ENCODE measurements at places on chromosomes 16 and 17. TPM values are rescaled to one million over a fixed set of nuclear protein-coding genes. Genes with fewer than 3 reads are reported as not detected.

DNA sequence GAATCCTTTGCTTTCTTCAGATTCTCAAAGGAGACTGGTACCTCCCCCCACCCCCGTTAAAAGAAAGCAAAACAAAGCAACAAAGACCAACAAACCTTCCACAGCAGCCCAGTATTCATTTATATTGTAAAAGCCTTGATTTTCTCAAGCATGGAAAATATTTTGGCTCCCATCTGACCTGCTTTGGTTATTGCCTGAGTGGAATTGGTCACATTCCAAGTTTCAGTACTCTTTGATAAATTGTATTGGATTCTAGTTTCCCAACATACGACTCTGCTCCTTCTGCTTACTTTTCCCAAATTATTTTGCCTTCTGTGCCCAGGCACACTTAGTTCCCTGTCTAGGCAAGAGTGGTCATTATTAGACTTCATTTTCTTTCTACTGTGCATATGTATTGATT lies 1.3 kb downstream of the ABCC11 start:
- H3K4me1 ChIP-seq, result peaks cover 10% of the 10 kb centered on the region
- no peak overlapping the region for H3K4me3 ChIP-seq
- no peak overlapping the region for H3K27ac ChIP-seq

- H3K4me3 ChIP-seq, result no peak overlapping the region
- H3K36me3 ChIP-seq, result peaks cover 7% of the 10 kb centered on the region
- no peak for DNase-seq
- H3K27me3 ChIP-seq, result no peaks in the 10 kb centered on the region
- H3K27ac ChIP-seq, result no peak overlapping the region
Observed at GRCh38 chr16:47309581-47310312, 151.1 kb downstream of the ITFG1 start.

DNA sequence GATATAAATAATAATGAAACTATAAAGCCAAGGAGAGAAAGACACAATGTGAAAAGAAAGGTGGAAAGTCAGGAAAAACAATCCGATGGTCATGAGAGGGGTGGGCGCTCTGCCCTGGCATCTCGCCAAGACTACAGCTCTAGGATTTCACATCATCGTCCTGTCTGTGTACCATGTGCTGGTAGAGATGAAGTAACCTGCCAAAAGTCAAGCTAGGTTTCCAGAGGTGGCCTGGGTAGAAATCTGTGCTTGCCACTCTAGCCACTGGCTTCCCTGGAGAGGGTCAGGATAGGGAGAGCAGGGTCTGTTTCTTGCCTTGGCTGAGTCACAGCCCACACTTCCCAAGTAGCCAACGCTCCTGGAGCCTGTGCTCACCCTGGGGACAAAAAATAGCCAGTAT lies 31.0 kb upstream of the TRAP1 start:
- H3K27me3 ChIP-seq, result no peaks in the 10 kb centered on the region
- H3K4me1 ChIP-seq, result no peaks in the 10 kb centered on the region
- peaks cover 79% of the 10 kb centered on the region for H3K36me3 ChIP-seq
- H3K27ac ChIP-seq, result no peak overlapping the region
- DNase-seq, result no peak
- no peak overlapping the region for H3K4me3 ChIP-seq

DNA sequence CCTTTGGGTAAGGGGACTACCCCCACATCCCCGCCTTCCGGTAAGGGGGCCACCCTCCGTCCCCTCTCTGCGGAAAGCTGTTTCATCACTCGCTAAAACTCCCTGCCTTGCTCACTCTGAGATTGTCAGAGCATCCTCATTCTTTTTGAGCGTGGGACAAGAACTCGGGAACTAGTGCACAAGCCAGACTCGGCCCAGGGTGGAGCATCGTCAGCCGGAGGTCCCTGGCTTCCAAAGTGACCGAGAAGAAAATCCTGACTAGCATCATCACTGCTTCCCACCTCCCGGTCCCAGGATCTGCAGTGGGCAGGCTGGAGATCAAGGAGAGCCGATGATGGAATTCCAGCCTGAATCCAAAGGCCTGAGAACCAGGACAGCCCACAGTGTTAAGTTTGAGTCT lies 380.3 kb downstream of the SEC14L1 start:
- no peak overlapping the region for H3K27ac ChIP-seq
- no peaks in the 10 kb centered on the region for H3K36me3 ChIP-seq
- H3K4me3 ChIP-seq, result no peak overlapping the region
- H3K4me1 ChIP-seq, result no peaks in the 10 kb centered on the region
- no peaks in the 10 kb centered on the region for H3K27me3 ChIP-seq

- H3K27ac ChIP-seq, result no peak overlapping the region
- H3K27me3 ChIP-seq, result peaks cover 5% of the 10 kb centered on the region
- DNase-seq, result no peak
- no peak overlapping the region for H3K4me3 ChIP-seq
- peaks cover 10% of the 10 kb centered on the region for H3K4me1 ChIP-seq
- H3K36me3 ChIP-seq, result peaks cover 15% of the 10 kb centered on the region
Observed at GRCh38 chr16:967077-967541, 3.7 kb downstream of the LMF1 start.

DNA sequence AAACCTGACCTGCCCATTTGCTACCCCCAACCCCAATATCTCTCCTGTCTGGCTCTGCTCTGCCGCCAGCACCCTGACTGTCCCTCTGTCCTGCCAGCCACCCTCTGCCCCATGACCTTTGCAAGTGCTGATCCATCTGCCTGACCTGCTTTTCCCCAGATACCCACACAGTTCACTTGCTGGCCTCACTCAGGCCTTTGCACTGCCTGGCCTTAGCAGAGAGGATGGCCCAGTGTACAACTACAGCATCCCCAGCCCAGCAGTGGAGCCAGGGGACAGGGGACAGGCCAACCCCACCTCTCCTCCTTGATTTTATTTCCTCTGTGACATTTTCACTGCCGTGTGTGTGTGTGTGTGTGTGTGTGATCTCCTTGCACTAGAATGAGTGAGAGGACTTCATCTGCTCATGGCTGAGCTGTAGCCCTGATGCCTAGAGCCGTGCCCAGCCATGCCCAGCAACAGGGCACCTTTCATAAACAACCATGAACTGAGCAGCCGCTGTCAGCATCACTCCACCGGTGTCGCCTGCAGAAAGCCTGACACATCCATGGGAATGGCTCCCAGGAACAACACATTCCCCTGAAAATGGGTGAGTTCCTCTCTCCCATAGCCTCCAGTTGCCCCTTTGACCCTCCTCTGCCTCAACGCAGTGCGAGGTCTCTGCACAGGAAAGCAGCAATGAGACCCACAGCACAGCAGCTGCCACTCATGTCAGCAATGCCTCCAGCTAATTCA lies 36.0 kb upstream of the RBFOX3 start:
- no peaks in the 10 kb centered on the region for H3K36me3 ChIP-seq
- no peaks in the 10 kb centered on the region for H3K27me3 ChIP-seq
- no peaks in the 10 kb centered on the region for H3K4me1 ChIP-seq
- H3K27ac ChIP-seq, result no peak overlapping the region
- no peak overlapping the region for H3K4me3 ChIP-seq

DNA sequence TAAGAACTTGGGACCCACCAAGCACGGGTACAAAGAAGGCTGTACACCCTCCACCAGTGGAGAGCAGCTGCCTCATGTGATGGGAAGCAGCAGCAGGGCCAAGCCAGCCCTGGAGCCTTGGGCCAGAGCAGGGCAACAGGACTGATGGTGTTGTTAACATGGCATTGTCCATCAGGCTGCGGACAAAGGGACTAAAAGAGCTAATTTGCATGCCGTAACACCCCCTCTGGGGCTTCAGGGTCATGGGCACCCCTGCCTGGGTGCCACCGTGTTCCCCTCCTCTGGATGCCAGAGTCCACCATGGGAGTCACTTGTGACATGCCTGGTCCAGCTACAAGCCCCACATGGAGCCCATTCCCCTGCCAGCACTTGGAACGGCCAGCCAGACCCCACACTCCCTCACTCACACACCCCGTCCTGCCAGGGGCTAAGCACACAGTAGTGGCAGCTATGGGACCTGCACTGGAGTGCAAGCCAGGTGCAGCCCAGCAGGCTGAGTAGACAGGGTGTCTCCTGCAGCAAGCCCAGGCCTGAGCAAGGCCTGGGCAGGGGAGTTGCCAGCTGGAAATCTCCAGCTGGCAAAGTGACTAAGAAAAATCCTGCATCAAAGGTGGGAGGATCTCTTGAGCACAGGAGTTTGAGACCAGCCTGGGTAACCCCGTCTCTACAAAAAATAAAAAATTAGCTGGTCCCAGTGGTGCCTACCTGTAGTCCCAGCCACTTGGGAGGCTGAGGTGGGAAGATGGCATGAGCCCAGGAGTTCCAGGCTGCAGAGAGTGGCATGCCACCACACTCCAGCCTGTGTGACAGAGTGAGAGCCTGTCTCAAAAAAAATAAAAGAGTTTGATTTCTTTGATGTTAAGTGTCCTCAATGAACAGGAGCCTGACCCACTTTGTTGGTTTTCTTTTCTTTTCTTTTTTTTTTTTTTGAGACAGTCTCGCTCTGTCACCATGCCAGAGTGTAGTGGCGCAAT lies 33.7 kb downstream of the NOL11 start:
- H3K27ac ChIP-seq, result no peak overlapping the region
- no peaks in the 10 kb centered on the region for H3K27me3 ChIP-seq
- no peak for DNase-seq
- no peak overlapping the region for H3K4me3 ChIP-seq
- no peaks in the 10 kb centered on the region for H3K4me1 ChIP-seq

GRCh38 chr16:3514621-3515020 lies 13.8 kb downstream of the CLUAP1 start:
- no peak overlapping the region for H3K27ac ChIP-seq
- H3K27me3 ChIP-seq, result no peaks in the 10 kb centered on the region
- no peaks in the 10 kb centered on the region for H3K4me1 ChIP-seq
- DNase-seq, result no peak

DNA sequence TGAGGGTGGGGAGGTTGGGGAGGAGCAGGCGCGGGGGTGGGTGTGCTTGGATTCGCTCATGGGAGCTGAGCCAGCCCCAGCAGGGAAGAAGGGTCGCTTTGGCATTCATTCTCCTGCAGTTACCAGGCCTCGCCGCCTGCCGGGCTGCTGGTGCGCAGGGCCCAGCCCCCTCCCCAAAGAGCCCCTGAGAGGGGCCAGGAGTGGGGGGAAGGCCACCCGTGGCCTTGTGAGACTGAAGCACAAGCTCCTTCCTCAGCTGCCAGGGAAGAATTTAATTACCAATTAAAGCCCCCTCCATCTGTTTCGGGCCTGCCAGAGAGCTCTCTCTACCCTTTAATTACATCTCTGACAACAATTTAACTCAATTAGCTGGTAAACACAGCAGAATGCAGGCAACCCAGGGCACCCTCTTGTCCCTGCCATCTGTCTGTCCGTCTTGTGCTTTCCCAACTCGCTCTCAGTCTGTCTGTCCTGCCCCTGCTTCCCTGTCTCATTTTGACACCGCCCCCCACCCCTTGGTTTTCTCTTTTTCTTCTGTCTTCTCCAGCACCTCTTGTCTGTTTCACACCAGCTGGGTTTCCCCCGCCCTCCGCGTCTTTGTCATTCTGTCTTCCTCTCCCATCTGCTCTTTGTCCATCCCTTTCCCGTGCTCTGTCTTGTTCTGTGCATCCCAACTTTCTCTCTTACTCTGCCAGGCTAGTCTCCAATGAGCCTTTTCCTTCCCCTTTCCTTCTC lies 32.7 kb downstream of the CDK5RAP3 start:
- H3K4me3 ChIP-seq, result no peak overlapping the region
- H3K36me3 ChIP-seq, result no peaks in the 10 kb centered on the region
- no peaks in the 10 kb centered on the region for H3K27me3 ChIP-seq
- H3K4me1 ChIP-seq, result peaks cover 19% of the 10 kb centered on the region

- H3K36me3 ChIP-seq, result no peaks in the 10 kb centered on the region
- peaks cover 11% of the 10 kb centered on the region for H3K4me1 ChIP-seq
- no peak overlapping the region for H3K27ac ChIP-seq
- no peak for DNase-seq
- no peak overlapping the region for H3K4me3 ChIP-seq
- H3K27me3 ChIP-seq, result peaks cover 63% of the 10 kb centered on the region
Observed at GRCh38 chr17:82370471-82371332, 863 bp upstream of the UTS2R start.

DNA sequence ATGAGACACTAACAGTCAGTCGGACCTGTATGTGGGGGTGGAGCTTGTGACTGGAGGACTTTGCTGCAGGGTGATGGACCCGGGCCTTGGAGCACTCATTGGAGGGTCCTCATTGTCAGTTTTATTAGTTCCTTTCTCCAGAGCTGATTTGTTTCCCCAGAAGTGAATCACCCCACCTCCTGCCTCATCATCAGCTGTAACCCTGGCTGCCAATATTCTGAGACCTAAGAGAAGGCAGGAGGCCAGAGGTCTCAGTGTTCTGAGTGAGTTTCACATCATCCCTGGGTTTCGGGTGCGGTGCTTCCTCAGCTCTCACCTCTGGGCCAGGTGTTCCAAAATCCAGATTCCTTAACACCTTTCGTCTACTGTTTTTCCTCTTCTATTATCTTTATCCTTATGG lies 49.9 kb upstream of the KIFC3 start:
- no peak for DNase-seq
- no peak overlapping the region for H3K27ac ChIP-seq
- no peaks in the 10 kb centered on the region for H3K36me3 ChIP-seq
- no peaks in the 10 kb centered on the region for H3K27me3 ChIP-seq
- no peaks in the 10 kb centered on the region for H3K4me1 ChIP-seq

GRCh38 chr16:81607805-81608522 lies 163.4 kb downstream of the CMIP start:
- H3K4me1 ChIP-seq, result no peaks in the 10 kb centered on the region
- DNase-seq, result no peak
- H3K36me3 ChIP-seq, result peaks cover 51% of the 10 kb centered on the region
- no peak overlapping the region for H3K4me3 ChIP-seq

- H3K4me3 ChIP-seq, result no peak overlapping the region
- DNase-seq, result peak; percentile 35
- H3K4me1 ChIP-seq, result no peaks in the 10 kb centered on the region
Observed at GRCh38 chr17:31582151-31582907, 190.9 kb downstream of the RAB11FIP4 start.

GRCh38 chr16:10654592-10655414 lies 39.9 kb downstream of the TEKT5 start:
- no peak overlapping the region for H3K4me3 ChIP-seq
- no peak overlapping the region for H3K27ac ChIP-seq

GRCh38 chr17:29212681-29213121 lies 32.5 kb upstream of the MYO18A start:
- no peak for DNase-seq
- no peaks in the 10 kb centered on the region for H3K27me3 ChIP-seq
- no peaks in the 10 kb centered on the region for H3K36me3 ChIP-seq
- no peaks in the 10 kb centered on the region for H3K4me1 ChIP-seq
- no peak overlapping the region for H3K4me3 ChIP-seq

CTRB2 gene
- not detected for polyA plus RNA-seq

AIPL1 gene
- polyA plus RNA-seq, result not detected

SOX15 gene
- polyA plus RNA-seq, result 2.0 TPM

AARS1 gene
- polyA plus RNA-seq, result 53.0 TPM

ST6GALNAC1 gene
- 141 TPM for polyA plus RNA-seq

KRTAP4-9 gene
- not detected for polyA plus RNA-seq

RNF227 gene
- 3.7 TPM for polyA plus RNA-seq

OTOA gene
- polyA plus RNA-seq, result 0.13 TPM

PHKB gene
- polyA plus RNA-seq, result 73.3 TPM

Data from large intestine (tissue), 12 donors.